ENCODE measurements at places on chromosomes 6 and 20. TPM values are rescaled to one million over a fixed set of nuclear protein-coding genes. Genes with fewer than 3 reads are reported as not detected.

ADGRB3 gene
- total RNA-seq, result not detected

NOX3 gene
- not detected for total RNA-seq

GRCh38 chr6:152697634-152698033 is at the start of gene MYCT1:
Gene MYCT1 (plus strand): TSS chr6:152697897. CDS start chr6:152697903, 6 bp downstream.
- no peak for DNase-seq

GRCh38 chr20:61254881-61255626 is 3.0 kb downstream of the CDH4 start:
- no peak for DNase-seq

DNA sequence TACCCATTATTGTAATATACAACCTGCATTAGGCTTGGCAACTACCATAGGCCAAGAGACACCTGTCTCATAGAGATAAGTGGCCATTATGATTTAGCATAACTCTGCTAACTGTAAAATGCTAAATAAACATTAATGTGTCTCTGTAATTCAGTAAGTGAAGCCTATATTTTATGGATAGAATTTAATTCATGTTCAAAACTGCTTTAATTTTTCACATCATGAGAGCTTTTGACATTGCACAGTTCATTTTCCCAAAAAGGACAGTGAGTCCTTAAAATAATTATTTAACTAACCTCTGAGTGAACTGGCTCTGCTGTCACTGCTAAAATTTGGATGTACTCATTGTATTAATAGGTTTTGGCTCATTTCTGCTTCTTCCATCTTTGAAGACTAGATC is 41.4 kb upstream of the TMX4 start:
- DNase-seq, result no peak

DNA sequence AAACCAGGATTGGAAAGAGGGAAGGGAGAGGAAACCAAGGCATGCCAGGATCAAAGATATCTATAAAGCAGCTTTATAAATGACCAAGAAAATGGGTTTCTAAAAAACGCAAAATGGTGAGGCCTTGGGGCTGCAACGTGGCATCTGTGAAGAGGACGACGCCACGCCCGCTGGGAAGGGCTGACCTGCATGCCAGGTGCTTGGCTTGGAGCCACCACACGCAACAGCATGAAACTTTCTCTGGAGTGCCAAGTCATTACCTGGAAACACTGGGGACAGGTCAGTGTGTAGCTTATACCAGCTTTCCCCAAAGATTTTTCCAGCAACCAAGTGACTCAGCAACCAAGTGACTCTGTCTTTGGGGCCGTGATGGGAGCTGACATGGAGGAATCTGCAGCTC is 82.5 kb downstream of the POPDC3 start:
- DNase-seq, result no peak

GRCh38 chr6:42367353-42368011 is 84.2 kb downstream of the TRERF1 start:
- no peak for DNase-seq

ITPR3 gene
- 36.6 TPM for total RNA-seq

DNA sequence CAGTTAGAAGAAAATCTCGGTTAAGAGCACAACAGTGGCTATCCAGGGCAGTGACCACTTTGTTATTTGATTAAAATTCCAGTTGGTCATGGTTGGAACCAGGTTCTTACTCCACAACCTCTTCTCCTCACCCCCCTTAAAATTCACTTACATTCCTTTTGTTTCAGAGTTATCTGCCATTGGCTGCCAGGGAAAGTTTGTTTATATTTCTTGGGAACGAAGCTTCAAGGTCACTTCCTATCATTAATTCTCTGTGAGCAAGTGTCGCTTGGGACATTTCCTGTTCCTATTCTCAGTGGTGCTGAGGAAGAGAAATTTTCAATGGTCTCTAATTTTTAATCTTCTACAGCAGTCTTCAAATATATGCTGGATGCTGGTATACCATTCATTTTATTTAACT is 121.1 kb upstream of the COL21A1 start:
- no peak for DNase-seq

PPP1R14C gene
- 0.44 TPM for total RNA-seq

PTCRA gene
- total RNA-seq, result not detected

MYCT1 gene
- not detected for total RNA-seq

GPX5 gene
- total RNA-seq, result not detected

DNA sequence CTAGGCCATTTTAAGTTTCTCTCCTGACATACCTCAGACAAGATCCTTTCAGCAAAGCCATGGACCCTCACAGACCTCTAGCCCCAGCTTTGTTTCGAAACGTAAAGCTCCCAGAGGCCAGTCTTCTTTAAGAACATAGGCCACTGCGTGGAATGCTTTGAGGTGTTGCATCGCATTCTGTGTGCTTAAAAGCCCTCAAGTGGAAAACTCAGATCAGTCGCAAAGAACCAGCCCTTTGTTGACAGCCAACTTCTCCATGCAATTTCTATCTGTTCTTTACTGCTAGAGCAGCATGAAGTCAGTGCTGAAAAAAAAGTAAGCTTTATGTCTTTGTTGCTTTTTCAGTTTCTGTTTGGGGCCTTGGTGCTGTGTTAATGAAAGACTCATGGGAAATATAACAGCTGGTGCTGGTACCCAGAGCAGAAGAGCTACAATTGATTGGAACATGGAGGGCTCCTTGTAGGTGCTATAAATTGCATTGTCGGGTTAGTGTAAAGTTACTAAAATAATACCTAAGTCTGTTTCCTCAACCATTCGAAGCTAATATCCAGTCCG is 142.6 kb downstream of the MAP3K7 start:
- no peak for DNase-seq

DNA sequence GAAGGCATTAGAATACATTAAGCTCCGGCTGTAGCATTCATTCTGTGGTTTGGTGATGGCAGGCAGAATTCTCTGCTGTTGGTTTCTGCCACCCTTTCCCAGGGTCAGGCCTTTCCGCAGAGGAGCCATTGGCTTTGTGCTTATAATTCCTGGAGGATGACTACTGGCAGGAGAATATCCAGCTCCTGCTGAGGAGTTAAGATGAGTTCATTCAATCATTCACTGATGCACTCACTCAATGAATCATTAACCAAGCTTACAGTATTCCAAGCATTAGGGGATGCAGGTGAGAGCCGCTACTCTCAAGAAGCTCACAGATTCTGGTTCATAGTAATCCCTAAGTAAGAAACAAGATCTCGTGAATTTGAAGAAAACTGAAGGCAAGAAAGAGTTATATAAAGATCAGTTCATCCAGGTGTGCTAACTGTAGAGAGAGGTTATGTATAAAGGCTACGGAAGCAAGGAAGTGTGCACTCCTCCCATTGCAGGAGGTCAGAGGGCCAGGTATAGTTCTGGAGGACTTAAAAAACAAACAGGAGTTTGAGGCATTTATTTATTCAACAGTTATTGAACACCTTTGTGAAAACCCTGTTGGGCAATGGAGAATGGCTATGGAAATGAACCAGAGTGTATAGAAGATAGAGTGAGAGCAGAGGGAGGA is 75.5 kb downstream of the HMGN3 start:
- no peak for DNase-seq

- DNase-seq, result no peak
Observed at GRCh38 chr6:140002396-140003022, 628.1 kb upstream of the CITED2 start.

DNA sequence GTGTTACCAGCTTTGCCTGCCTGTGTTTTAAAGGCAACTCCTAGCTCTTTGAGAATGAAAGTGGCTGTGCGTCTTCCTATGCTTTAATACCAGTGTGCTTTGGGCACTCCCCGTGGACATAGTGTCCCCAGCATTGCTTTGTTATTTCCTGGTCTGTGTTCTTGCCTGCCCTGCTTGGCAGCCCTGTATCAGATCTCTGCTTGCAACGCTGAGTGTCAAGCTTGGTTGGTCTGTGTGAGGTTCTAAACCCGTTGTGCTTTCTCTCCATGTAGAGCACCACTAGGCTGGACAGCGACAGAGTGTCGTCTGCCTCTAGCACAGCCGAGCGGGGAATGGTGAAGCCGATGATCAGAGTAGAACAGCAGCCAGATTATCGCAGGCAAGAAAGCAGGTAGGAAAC is 80.2 kb downstream of the AFDN start:
- DNase-seq, result no peak

DNA sequence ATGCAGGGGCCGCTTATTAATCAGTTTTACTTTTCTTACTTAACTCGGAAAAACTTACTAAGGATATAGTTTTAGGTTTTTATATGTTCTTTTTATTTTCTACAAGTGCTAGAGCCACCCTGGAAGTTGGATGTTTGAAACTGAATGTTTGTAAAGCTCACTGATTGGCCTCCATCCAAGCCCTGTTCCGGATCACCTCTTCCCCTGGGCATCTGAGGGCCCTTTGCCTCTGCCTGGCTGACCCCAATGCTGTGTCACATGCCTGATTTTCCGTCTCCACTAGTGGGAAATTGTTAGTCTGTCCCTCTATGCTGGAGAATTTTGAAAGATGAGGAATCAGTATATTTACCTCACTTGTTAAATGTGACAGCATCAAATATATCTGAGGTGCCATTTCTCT is 79.3 kb downstream of the SLC35F1 start:
- DNase-seq, result no peak

ANGPT4 gene
- not detected for total RNA-seq

All from activated naive CD8-positive, alpha-beta T cell treated with anti-CD3 and anti-CD28 coated beads for 36 hours (primary cell).